ENCODE measurements at places on chromosomes 11 and 22. TPM values are rescaled to one million over a fixed set of nuclear protein-coding genes. Genes with fewer than 3 reads are reported as not detected.

Gene MS4A14
- not detected for total RNA-seq

Gene UPK3A
- not detected for total RNA-seq

Gene CDKN1C
- 0.65 TPM for total RNA-seq

Gene MEI1
- total RNA-seq, result not detected

Gene CNGA4
- total RNA-seq, result not detected

Gene C11orf87
- not detected for total RNA-seq

Gene MCHR1
- total RNA-seq, result not detected

Gene LDHAL6A
- total RNA-seq, result not detected

Gene CRACR2B
- total RNA-seq, result 3.0 TPM

Gene MS4A2
- total RNA-seq, result not detected

Gene OR51B4
- total RNA-seq, result not detected

Gene GATD1
- 33.0 TPM for total RNA-seq

Gene OR5J2
- not detected for total RNA-seq

Gene CARD16
- not detected for total RNA-seq

Gene ANKK1
- 0.07 TPM for total RNA-seq

Gene YPEL1
- 0.18 TPM for total RNA-seq

Gene CDC42EP2
- total RNA-seq, result 13.8 TPM

Gene OR5T2
- not detected for total RNA-seq

Gene SMDT1
- 42.4 TPM for total RNA-seq

Gene OR4D9
- total RNA-seq, result not detected

Gene SYNGR1
- total RNA-seq, result 12.1 TPM

Gene ASCC2
- 29.6 TPM for total RNA-seq

Gene MS4A7
- not detected for total RNA-seq

Gene MADD
- 20.6 TPM for total RNA-seq

Gene CABP4
- not detected for total RNA-seq

Gene PIWIL4
- total RNA-seq, result 0.19 TPM

Gene APOBEC3A
- not detected for total RNA-seq

Gene TCN1
- total RNA-seq, result 0.50 TPM

Gene SLC22A12
- not detected for total RNA-seq

Gene DDX17
- total RNA-seq, result 89.9 TPM

Gene OR51E1
- total RNA-seq, result not detected

Gene GUCY1A2
- 0.07 TPM for total RNA-seq

Gene PANX2
- total RNA-seq, result 7.9 TPM

Gene OR51B2
- total RNA-seq, result not detected

Gene CHEK1
- total RNA-seq, result 34.8 TPM

Gene AHNAK
- total RNA-seq, result 200 TPM

Gene DCDC1
- 0.18 TPM for total RNA-seq

Gene SLC5A4
- not detected for total RNA-seq

Gene SGSM1
- 0.45 TPM for total RNA-seq

Gene TRIM51
- not detected for total RNA-seq

Gene FAM181B
- 0.11 TPM for total RNA-seq

Gene SNX32
- not detected for total RNA-seq

Gene KRTAP5-2
- total RNA-seq, result not detected

Gene PLA2G6
- 2.8 TPM for total RNA-seq

Gene RAG2
- not detected for total RNA-seq

Gene C11orf91
- 1.3 TPM for total RNA-seq

Gene TCIRG1
- 167 TPM for total RNA-seq

All from A549 treated with RU486 at 1 μM for 4 hours (cell line).